Activated CD8-positive, alpha-beta T cell treated with anti-CD3 and anti-CD28 coated beads, Interleukin-2, amount 10 ng/mL, durations not matched to agents 7 days and 5 days (primary cell): ENCODE measurements at places on chromosomes 12 and 14.

- peaks cover 25% of the 10 kb centered on the region for H3K36me3 ChIP-seq
- DNase-seq, result no peak
- peak overlapping the region; percentile 93 for H3K27ac ChIP-seq
- peak overlapping the region; percentile 86 for H3K4me3 ChIP-seq
- no peaks in the 10 kb centered on the region for H3K27me3 ChIP-seq
These were observed 404.9 kb downstream of the FLRT2 start for GRCh38 chr14:85934886-85935254.

- peaks cover 56% of the 10 kb centered on the region for H3K4me1 ChIP-seq
- H3K27ac ChIP-seq, result peak overlapping the region; percentile 85
- DNase-seq, result no peak
- no peaks in the 10 kb centered on the region for H3K27me3 ChIP-seq
These were observed 170.6 kb downstream of the CRADD start for GRCh38 chr12:93847517-93848474.

- H3K4me1 ChIP-seq, result peaks cover 33% of the 10 kb centered on the region
- DNase-seq, result no peak
- no peak overlapping the region for H3K27ac ChIP-seq
- no peak overlapping the region for H3K4me3 ChIP-seq
- peaks cover 19% of the 10 kb centered on the region for H3K36me3 ChIP-seq
These were observed 325 bp downstream of the C12orf60 start for GRCh38 chr12:14803830-14804160.

DNA sequence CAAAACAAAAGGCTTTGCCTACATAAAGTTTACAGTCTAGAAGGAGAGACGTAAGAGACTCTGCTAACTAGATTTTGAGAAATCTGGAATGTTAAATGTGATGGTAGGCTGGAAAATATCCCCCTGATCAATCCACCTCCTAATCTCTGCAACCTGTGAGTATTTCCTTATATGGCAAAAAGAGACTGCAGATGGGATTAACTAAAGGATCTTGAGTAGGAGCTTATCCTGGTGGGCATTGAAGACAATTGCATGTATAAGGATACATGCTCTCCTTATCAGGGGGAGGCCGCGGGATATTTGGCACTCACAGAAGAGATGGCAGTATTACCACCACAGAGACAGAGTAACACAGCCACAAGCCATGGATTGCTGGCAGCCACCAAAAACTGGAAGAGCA is 95.2 kb downstream of the EGLN3 start:
- H3K27ac ChIP-seq, result no peak overlapping the region
- no peak overlapping the region for H3K4me3 ChIP-seq
- peaks cover 15% of the 10 kb centered on the region for H3K4me1 ChIP-seq
- no peaks in the 10 kb centered on the region for H3K36me3 ChIP-seq
- no peak for DNase-seq
- peaks cover 18% of the 10 kb centered on the region for H3K27me3 ChIP-seq

- peak overlapping the region; percentile 92 for H3K27ac ChIP-seq
- no peaks in the 10 kb centered on the region for H3K27me3 ChIP-seq
- peaks cover 30% of the 10 kb centered on the region for H3K36me3 ChIP-seq
- DNase-seq, result peak; percentile 74
- peak overlapping the region; percentile 49 for H3K4me3 ChIP-seq
These were observed 10.0 kb upstream of the GPR68 start for GRCh38 chr14:91254461-91254860.

- H3K36me3 ChIP-seq, result no peaks in the 10 kb centered on the region
- no peak overlapping the region for H3K27ac ChIP-seq
- H3K27me3 ChIP-seq, result peaks cover 4% of the 10 kb centered on the region
- H3K4me3 ChIP-seq, result no peak overlapping the region
These were observed 78.0 kb downstream of the GRIP1 start for GRCh38 chr12:66600903-66601302.

GRCh38 chr12:65269603-65270002 is 8.9 kb upstream of the MSRB3 start:
- H3K36me3 ChIP-seq, result no peaks in the 10 kb centered on the region
- H3K4me3 ChIP-seq, result no peak overlapping the region
- DNase-seq, result no peak
- H3K27ac ChIP-seq, result no peak overlapping the region
- no peaks in the 10 kb centered on the region for H3K4me1 ChIP-seq

DNA sequence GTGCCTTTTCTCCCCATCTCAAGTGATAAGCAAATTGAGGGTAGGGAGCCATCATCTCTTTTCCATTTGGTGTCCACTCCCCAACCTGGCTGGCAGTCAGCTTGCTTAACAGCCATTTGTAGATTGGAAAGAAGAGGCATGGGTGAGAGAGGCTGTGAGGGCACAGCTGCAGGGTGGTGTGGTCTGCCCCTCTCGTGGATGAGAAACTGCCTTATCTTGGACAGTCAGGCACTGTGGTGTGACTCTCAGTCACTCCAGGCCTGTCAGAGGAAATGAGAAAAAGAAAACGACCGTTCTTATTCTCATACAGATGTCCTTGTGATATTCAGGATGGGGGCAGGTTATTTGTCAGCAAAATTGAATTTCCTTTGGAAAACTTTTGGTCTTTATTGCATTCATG is 65.1 kb upstream of the SRSF5 start:
- DNase-seq, result no peak
- no peak overlapping the region for H3K4me3 ChIP-seq
- H3K4me1 ChIP-seq, result peaks cover 80% of the 10 kb centered on the region
- no peak overlapping the region for H3K27ac ChIP-seq
- peaks cover 34% of the 10 kb centered on the region for H3K36me3 ChIP-seq

DNA sequence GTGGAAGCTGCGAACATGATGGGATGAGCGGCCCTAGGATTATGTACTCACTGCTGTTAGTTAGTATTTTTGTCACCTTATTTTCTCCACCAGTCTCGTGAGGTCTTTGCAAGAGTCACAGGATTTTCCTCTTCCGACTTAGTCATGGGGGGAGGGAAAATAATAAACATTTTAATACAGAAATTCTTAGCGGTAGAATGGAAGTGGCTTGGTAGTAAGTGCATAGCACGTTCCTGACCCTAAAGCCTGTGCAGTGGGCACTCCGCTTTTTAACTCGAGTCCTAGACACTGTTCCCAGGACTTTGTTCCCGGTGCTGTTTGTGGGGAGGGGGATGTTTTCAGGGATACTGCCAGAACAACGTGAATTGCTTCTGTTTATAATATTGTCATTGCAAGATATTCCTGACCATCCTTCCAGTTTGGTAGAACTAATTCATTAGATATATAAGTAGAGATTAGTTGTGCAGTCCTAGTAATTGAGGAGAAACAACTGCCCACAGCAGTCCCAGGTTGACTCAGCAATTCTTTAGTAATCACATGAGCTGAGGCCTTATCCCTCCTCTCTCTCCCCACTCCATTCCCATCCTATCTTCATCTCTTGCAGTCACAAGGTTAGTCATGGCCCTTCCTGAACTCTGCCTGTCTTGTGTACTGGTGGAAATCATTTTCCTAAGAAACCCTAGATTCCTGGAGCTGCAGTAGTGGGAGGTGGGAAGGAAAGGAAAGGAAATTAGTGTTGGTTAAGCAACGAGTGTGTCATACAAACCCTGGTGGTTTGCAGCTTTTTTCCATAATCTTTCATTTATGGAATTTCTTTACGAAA is 799 bp downstream of the SLC38A6 start:
- H3K4me3 ChIP-seq, result no peak overlapping the region
- H3K36me3 ChIP-seq, result peaks cover 12% of the 10 kb centered on the region
- H3K27ac ChIP-seq, result no peak overlapping the region
- DNase-seq, result no peak
- H3K4me1 ChIP-seq, result peaks cover 7% of the 10 kb centered on the region

DNA sequence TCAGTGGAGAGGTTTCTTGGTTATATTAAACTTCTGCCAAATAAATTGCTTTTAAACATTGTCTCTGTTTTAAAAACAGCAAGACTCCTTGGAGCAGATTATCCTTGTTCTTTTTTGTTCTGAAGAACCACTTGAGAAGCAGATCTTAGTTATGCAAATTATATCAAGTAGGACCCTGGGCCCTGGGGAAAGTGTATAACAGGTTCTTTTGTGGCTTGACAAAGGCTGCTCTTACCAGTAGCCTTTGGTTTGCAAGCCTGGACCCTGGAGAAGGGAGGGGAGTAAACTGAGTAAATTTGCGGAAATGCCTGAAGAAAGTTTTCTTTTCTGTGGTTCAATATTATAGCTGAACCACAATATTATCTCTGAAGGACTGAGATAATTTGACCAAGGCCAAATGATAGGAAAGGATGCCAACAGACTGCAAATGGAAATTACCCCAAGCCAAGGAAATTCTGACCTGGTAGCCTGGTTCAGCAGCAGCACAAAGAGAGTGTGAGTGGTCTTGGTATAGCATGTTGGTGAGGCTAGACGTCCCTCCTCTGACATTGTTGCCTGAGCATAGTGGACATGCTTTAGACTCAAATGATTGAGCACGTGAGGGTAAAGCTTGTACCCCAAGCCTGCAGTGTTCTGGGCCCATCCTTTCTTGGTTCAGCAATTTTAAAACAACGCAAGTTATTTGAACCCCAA is 30.4 kb upstream of the SIX1 start:
- no peaks in the 10 kb centered on the region for H3K36me3 ChIP-seq

DNA sequence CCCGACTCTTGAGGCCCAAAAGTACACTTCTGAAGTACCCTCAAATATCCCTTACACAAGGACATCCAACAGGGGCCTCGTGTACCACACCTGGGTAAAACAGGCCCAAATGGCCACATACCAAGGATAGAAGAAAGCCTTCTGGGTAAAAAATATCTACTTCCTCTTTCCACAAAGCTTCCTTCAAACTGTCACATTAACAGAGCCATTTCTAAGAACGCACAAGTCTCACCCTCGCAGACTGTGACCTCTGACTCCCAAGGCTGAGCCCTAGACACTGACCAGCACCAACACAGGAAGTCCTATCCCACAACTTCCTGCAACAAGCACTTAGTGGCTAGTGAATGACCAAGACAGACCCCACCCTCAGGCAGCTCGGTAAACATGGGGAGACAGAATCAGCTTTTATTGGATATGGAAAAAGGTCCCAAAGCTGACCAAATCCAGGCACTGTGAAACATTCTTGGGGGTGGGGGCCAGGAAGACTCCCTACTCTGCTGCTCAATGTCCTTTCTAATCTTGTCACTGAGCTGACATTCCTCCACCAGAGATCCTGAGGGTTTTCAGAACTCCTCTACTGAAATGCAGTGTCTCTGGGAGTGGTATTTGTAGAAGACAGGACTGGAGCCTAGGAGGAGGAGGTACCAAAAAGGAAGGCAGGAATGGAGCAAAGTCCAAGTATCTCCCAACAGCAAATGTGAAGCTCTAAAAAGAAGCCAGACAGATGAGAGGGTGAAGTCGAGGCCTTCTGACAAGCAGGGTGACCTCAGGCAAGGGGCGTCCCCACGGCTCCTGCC is 15.9 kb downstream of the KCTD10 start:
- no peak for DNase-seq
- H3K4me1 ChIP-seq, result peaks cover 39% of the 10 kb centered on the region
- peak overlapping the region; percentile 78 for H3K27ac ChIP-seq

DNA sequence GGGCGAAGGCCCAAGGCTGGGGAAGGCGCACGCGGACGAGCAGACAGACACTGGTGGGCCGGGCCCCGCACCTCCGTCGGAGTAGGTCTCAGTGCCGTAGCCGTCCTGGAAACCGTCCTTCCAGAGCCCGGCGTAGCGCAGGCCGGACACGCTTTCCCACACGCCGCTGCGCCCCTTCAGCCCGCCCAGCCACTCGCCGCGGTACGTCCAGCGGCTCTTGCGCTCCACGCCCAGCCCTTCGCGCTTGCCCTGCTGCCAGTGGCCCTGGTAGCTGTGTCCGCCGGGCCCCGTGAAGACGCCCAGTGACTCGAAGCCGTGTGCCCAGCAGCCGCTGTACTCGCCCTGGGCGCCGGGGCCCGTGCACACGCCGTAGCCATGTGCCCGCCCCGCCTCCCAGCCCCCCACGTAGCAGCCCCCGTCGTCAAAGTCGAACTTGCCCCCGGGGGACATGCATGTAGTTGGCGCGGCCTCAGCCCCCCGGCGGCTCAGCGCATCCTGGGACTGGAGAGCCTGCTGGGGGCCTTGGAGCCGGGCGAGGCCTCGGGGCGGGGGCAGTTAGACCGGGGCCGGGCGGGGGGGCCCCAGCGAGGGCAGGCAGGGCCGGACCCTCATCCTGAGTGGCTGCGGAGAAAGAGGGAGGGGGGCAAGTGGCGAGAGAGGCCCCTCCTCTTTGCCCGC is 1.4 kb downstream of the JPH4 start:
- peaks cover 22% of the 10 kb centered on the region for H3K4me1 ChIP-seq
- peak; percentile 19 for DNase-seq
- H3K36me3 ChIP-seq, result no peaks in the 10 kb centered on the region

GRCh38 chr12:69569236-69569635 is 16.0 kb upstream of the CCT2 start:
- H3K4me3 ChIP-seq, result no peak overlapping the region
- H3K36me3 ChIP-seq, result peaks cover 17% of the 10 kb centered on the region
- H3K27me3 ChIP-seq, result no peaks in the 10 kb centered on the region
- DNase-seq, result no peak
- H3K27ac ChIP-seq, result no peak overlapping the region

DNA sequence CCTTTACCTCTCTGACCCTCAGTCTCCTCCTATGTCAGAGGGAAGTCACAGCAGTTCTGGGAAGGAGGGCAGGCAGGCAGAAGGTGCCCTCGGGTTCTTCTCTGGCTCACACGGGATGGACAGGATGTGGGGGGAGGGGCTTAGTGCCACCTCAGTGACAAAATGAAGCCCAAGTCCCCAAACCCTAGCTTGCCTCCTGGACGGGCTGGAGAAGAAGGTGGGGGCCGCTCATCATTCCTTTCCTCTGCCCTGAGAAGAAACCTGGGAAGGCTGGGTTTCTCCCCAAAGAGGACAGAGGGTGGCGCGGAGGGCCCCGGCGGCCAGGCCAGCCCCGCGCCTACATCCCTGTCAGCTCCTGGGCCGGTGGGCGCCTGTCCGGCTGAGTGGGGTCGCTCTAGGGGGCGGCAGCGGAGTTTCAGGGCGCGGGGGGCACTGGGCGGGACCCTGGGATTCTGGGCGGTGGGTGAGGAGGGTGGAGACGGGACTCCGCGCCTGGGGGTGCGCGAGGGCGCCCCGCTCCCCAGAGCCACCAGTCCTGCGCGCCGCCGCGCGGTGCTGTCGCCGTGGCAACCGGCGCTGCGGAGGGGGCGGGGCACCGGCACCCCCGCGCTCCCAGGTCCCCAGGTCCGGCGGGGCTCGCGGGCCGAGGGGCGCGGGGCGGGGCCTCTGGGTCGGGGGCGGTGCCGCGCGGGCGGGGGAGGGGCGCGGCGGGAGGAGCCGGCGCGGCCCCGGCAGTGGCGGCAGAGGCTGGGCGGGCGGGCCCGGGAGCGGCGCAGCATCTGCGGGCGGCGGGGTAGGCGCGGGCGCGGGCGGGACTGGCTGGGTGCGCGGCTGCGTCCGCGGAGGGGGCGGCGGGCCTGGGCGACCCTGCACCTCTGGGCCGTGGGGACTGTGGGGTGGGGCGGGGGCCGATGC is at the start of gene TMEM121:
TSS of gene TMEM121 (plus strand) at position 723 of the 915 bp plus-strand sequence. CDS start 2,252 bp downstream, outside the sequence.
- no peaks in the 10 kb centered on the region for H3K36me3 ChIP-seq
- H3K27ac ChIP-seq, result peak within 1 kb of the TSS; percentile 61
- peaks cover 31% of the 10 kb centered on the region for H3K27me3 ChIP-seq
- H3K4me1 ChIP-seq, result peaks cover 26% of the 10 kb centered on the region
- DNase-seq, result peak; percentile 43
- H3K4me3 ChIP-seq, result peak within 1 kb of the TSS; percentile 73

DNA sequence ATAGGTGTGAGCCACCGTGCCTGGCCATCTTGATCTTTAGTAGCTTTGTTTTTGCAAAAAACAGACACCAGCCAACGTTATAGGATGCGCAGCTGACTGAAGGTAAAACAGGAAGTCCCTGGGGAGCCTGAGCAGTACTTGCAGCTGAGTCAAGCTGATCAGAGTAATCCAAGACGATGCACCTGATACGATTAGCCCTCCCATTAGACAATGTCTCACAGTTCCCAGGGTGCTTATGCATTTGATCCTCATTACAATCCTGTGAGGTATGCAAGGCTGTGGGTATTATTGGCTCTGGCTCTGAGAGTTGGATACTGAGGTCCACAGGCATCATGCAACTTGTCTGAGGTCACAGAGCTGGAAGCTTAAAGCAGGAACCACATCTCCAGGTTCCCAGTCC is 8.1 kb downstream of the KRT18 start:
- H3K4me1 ChIP-seq, result peaks cover 3% of the 10 kb centered on the region
- peaks cover 2% of the 10 kb centered on the region for H3K27me3 ChIP-seq
- DNase-seq, result no peak
- no peaks in the 10 kb centered on the region for H3K36me3 ChIP-seq
